ENCODE measurements at places on chromosomes 16 and 17. TPM values are rescaled to one million over a fixed set of nuclear protein-coding genes. Genes with fewer than 3 reads are reported as not detected.

Gene TBC1D3
- total RNA-seq: not detected

Gene TP53TG3
- not detected for total RNA-seq

Gene ARL4D
- total RNA-seq: 12.9 TPM

Gene VAT1L
- total RNA-seq: 1.1 TPM

Gene PRM2
- total RNA-seq: not detected

Gene SRCIN1
- 0.07 TPM for total RNA-seq

Gene TAF1C
- total RNA-seq: 13.8 TPM

Gene PRSS8
- not detected for total RNA-seq
